Esophagus muscularis mucosa (tissue), 4 donors: ENCODE measurements at places on chromosomes 3 and 15.

- peaks cover 4% of the 10 kb centered on the region for H3K36me3 ChIP-seq
- peak overlapping the region; percentile 83 for H3K4me3 ChIP-seq
- H3K27me3 ChIP-seq = no peaks in the 10 kb centered on the region
- peaks cover 27% of the 10 kb centered on the region for H3K4me1 ChIP-seq
Measured at GRCh38 chr15:35546511-35547381, 781 bp upstream of the DPH6 start.

DNA sequence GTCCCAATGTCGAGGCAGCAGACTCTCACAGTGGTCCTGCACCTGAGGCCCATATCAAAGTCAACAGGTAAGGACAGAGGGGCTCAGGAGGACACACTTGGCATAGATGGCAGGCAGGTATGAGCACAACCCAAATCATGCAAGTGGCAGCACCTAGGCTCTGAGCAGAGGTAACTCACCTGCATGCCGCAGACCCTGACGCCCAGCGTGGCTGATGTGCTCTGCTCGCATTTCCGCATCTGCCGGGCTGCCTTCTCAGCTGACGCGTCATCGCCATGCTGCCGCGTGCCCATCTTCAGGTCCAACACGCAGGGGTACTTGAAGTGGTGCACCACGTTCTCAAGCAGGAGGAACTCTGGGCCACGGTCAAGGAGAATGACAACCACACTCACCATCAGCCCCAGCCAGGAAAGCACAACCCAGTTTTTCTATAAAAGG, 4.2 kb upstream of the GMPPB start:
- no peaks in the 10 kb centered on the region for H3K27me3 ChIP-seq
- H3K36me3 ChIP-seq = peaks cover 79% of the 10 kb centered on the region
- H3K4me3 ChIP-seq = no peak overlapping the region

GRCh38 chr15:90354986-90355385, 2.9 kb downstream of the ZNF774 start:
- H3K4me3 ChIP-seq = no peak overlapping the region
- H3K27ac ChIP-seq = no peak overlapping the region

- H3K4me1 ChIP-seq = peaks cover 19% of the 10 kb centered on the region
- DNase-seq = no peak
- H3K36me3 ChIP-seq = no peaks in the 10 kb centered on the region
- H3K27me3 ChIP-seq = no peaks in the 10 kb centered on the region
Measured at GRCh38 chr15:63223463-63223862, 34.1 kb downstream of the RAB8B start.

DNA sequence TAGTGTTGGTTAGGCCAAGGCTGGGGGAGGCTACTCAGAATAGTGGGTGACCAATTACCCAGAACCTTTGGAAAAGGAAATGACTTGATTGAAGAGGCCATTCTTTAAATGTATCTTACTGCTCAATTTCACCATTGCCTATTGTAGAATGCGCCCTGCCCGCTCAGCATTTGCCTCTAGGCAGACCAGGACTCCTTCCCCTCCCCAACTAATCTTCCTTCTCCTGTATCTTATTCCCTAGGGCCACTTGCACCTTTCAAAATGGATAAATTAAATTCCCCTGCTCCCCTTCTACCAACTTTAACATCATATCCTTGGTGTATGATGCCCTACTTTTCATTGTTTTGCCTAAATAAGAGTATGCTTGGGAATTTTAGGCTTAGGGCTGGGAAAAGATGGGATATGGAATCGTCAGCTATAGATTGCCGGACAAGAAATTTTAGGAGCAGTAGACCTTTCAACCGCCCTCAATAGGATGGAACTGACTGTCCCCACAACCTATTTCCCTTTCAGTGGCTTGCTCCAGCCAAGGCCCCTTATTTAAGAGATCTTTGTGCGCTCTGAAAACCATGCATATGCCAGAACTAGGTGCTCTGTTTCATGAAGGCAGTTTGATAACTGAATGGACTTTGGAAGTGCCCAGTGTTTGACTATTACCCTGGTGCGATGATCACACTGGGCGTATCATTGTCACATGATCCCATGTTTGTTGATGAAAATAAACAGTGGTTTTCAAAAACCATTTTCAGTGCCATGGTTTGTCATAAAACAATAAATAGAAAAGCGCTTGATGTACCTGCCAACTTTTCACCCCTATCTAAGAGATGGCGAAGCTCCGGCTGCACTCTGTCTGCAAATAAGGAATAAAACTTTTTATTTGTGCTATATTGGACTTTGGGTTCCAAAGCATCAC, 74.3 kb upstream of the TSEN2 start:
- peak; percentile 70 for DNase-seq
- no peaks in the 10 kb centered on the region for H3K36me3 ChIP-seq
- H3K27ac ChIP-seq = no peak overlapping the region
